Stimulated activated CD4-positive, alpha-beta T cell treated with anti-CD3 and anti-CD28 coated beads, Interleukin-15, amount 100 ng/mL, for 1 hour (primary cell): ENCODE measurements at places on chromosomes 5 and 9.

DNA sequence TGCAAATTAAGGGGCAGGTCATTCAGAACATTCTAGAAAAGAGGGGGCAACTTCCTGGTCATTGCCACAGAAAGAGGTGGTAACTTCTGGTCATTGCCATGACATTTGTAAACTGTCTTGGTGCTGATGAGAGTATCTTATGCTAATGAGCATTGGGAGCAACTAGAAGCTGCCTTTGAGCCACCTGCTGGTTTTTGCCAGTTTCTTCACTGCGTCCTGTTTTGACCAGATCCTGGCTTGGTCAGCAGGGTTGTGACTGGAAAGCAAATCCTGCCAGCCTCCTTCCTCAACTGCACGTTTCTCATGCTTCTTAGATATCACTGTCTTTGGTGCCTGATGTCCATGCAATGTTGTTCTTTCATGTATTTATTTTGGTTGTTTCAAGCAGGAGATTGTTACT, 53.2 kb upstream of the SPATA31C2 start:
- no peak for DNase-seq

DNA sequence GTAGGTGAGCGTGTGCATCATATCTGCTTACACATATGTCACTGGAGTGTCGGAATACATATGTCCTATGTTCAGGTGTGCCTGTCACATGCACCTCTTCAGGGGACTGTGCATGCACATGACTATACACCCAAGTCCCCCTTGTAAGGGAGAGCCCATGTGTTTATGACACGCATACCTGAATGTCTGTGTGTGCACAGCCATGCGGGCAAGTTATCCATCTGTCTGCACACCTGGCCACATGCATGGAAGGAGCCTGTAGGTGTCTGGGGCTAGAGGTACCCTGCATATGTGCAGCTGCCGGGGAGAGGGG, 622 bp upstream of the RGS14 start:
- no peak for DNase-seq

DNA sequence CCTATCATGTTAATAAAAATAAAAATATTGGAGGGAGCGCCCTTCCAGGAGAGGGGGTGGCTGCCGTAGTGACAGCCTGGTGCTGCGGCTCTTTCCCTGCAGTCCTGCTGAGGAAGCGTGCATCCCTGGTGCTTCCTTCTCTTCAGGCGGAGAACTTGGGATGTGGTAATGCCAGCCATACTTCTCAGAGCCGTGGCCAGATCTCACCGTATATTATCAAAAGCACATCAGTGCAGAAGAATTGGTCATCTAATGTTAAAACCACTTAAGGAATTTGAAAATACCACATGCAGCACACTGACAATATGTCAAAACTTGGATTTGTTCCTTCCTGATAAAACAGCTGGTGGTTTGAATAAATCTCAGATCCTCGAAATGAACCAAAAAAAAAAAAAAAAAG, 17.7 kb downstream of the C9orf40 start:
- no peak for DNase-seq

- no peak for DNase-seq
Measured at GRCh38 chr9:36764364-36765076, 191.8 kb downstream of the MELK start.

GRCh38 chr5:177124486-177124991, 9.0 kb upstream of the NSD1 start:
- no peak for DNase-seq

DNA sequence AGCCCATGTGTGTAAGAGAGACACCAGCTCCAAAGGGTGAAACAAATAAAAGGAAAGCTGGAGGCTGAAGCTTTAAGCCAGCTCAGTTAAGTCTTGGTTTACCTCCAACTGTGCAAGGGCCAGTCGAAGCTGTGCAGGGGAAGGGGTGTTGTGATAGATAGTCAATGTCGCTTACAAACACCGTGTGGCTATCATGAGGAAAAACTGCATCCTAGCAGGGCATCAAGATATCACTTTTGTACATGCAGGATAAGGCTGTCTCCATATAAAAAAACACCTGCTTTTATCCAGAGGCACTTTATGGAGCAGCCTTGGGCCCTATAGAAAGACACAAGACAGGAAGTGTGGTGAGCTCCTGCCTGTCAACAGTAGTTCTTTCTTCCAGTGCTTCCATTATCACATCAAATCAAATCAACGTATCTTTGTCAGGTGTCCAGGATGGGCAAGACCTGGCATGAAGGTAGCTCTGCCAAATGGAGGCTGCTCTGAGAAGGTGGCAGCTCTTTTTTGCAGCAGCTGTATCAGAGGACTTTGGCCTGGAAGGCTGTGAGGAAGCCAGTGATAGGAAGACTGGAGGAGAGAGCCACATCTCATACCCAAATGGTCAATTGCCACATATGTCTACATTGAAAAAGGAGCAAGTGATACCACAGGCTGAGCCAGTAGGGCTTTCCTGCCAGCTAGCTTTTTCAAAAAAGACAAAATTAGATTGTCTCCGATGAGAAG, 29.3 kb upstream of the SELENOP start:
- no peak for DNase-seq

GRCh38 chr9:126883636-126884035, 23.2 kb downstream of the ZBTB34 start:
- no peak for DNase-seq

DNA sequence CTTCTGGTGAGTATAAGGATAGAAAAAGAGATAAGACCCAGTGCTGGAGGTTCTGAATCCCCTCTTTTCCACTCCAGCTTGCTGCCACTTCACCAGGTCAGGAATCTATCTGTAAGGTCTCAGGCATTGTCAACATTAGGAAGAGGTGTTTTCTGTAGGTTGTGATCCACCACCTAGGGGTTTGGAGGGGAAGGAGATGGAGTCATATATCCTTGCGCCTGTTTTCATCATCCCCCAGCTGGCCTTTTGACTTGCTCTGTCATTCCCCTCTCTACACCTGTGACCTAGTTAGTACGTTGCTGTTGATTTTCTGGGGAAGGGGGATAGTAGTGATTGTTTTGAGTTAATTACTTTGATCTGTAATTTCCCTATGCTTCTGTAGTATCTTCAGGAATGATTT, 20.5 kb downstream of the SPINK5 start:
- DNase-seq, result no peak
